Frontal cortex (tissue), 4 donors: ENCODE measurements at places on chromosomes 5 and 9. TPM values are rescaled to one million over a fixed set of nuclear protein-coding genes. Genes with fewer than 3 reads are reported as not detected.

The DND1 gene
- total RNA-seq: 0.82 TPM

The GPR150 gene
- total RNA-seq: not detected

The SPINK13 gene
- total RNA-seq: not detected

The PCDHGA8 gene
- 5.7 TPM for total RNA-seq

The CNTNAP3B gene
- 35.9 TPM for total RNA-seq

The HAVCR2 gene
- 7.3 TPM for total RNA-seq

The PCDHGB3 gene
- total RNA-seq: 8.2 TPM

The MAMDC4 gene
- 4.1 TPM for total RNA-seq

The RGS7BP gene
- 9.4 TPM for total RNA-seq

The RAD50 gene
- 26.9 TPM for total RNA-seq

The FTMT gene
- not detected for total RNA-seq

The SLC25A51 gene
- total RNA-seq: 118 TPM

The EMB gene
- 6.5 TPM for total RNA-seq

The BARX1 gene
- total RNA-seq: not detected

The GPX8 gene
- 1.2 TPM for total RNA-seq

The SPTAN1 gene
- total RNA-seq: 810 TPM

The FOXI1 gene
- not detected for total RNA-seq

The GNA14 gene
- total RNA-seq: 1.6 TPM

The SLCO6A1 gene
- 0.41 TPM for total RNA-seq

The PCDHGA12 gene
- 3.7 TPM for total RNA-seq

The SYNPO gene
- total RNA-seq: 3.7 TPM

The SLC38A9 gene
- total RNA-seq: 88.0 TPM

The SPATA31D4 gene
- total RNA-seq: not detected

The OGN gene
- 17.5 TPM for total RNA-seq

The IL4 gene
- total RNA-seq: not detected

The SLC6A19 gene
- not detected for total RNA-seq

The PPIC gene
- 2.9 TPM for total RNA-seq

The TMEM252 gene
- not detected for total RNA-seq

The GPR21 gene
- total RNA-seq: 28.9 TPM

The GNE gene
- 45.2 TPM for total RNA-seq

The SAXO1 gene
- not detected for total RNA-seq

The SLC34A3 gene
- not detected for total RNA-seq

The WNT8A gene
- total RNA-seq: 0.82 TPM

The ZDHHC11B gene
- 4.5 TPM for total RNA-seq

The BTNL9 gene
- total RNA-seq: 2.9 TPM

The CBY3 gene
- total RNA-seq: not detected

The DNAH5 gene
- total RNA-seq: 3.7 TPM

The NUTM2G gene
- not detected for total RNA-seq

The CDX1 gene
- not detected for total RNA-seq

The EPB41L4B gene
- total RNA-seq: 2.9 TPM

The FAM153A gene
- total RNA-seq: 2.4 TPM

The SLC34A1 gene
- total RNA-seq: not detected

The NDOR1 gene
- 3.3 TPM for total RNA-seq

The NR5A1 gene
- not detected for total RNA-seq

The SV2C gene
- 2.9 TPM for total RNA-seq

The ZNF483 gene
- 37.1 TPM for total RNA-seq

The CEP72 gene
- 4.5 TPM for total RNA-seq

The SOHLH1 gene
- total RNA-seq: not detected

The DMGDH gene
- 3.7 TPM for total RNA-seq

The FBP1 gene
- not detected for total RNA-seq

The SPINK4 gene
- not detected for total RNA-seq

The CTXN3 gene
- total RNA-seq: 13.9 TPM

The MRPL36 gene
- 20.0 TPM for total RNA-seq

The PCDHGB4 gene
- total RNA-seq: 8.6 TPM
